ENCODE measurements at places on chromosomes 3 and 15.

DNA sequence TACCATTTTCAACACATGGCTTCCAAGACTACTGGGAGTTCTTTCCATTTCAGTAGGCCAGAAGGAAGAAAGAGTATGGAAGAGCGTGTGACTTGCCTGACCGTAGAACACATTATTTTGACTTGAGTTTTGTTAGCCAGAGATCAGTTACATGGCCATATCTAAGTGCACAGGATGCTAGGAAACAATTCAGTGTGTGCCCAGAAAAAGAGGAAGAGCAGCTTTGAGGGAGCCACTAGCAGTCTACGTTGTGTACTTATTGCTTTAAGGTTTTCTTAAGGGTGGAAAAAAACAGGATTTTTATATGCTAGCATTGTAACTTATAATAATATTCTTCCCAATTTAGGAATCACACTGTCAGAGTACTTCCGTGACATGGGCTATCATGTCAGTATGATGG is 44.1 kb upstream of the GRAMD1C start:
- no peak for DNase-seq

DNA sequence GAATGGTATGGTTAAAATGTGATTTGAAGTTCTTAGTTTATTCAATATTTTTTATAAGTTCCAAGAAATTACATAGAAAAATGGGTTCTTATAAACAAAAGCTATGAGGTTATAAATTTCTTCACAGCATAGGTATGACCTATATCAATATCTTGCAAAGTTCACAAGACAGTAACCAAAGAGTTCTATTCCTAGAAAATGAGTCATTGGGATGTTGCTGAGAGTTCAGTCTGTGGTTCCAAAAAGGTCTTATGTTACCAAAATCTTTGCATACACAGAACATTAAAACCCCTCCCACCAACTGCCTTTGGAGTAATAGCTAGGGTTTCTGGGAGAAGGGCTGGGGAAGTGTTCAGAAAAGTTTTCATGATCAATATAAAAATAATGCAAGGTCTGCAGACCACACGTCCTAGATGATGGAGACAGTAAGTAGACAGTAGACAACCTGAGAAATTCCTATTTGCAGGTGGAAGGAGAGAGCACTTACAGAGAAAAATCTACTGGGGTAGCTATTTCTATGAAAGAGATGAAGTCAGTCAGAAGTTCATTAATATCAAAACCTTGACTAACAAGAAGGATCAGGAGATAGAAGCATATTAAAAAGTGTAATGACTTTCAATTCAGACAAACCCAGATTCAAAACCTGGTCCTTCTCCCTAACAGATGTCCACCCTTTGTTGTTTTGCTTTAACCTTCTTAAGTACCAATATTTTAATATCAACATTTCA is 279.3 kb downstream of the KCNH8 start:
- no peak for DNase-seq

GRCh38 chr15:63605036-63605435 is 7.8 kb downstream of the FBXL22 start:
- DNase-seq: no peak

GRCh38 chr15:26806151-26806550 is 33.3 kb upstream of the GABRB3 start:
- no peak for DNase-seq

GRCh38 chr3:139468399-139468798 is 7.9 kb downstream of the RBP2 start:
- DNase-seq: no peak

DNA sequence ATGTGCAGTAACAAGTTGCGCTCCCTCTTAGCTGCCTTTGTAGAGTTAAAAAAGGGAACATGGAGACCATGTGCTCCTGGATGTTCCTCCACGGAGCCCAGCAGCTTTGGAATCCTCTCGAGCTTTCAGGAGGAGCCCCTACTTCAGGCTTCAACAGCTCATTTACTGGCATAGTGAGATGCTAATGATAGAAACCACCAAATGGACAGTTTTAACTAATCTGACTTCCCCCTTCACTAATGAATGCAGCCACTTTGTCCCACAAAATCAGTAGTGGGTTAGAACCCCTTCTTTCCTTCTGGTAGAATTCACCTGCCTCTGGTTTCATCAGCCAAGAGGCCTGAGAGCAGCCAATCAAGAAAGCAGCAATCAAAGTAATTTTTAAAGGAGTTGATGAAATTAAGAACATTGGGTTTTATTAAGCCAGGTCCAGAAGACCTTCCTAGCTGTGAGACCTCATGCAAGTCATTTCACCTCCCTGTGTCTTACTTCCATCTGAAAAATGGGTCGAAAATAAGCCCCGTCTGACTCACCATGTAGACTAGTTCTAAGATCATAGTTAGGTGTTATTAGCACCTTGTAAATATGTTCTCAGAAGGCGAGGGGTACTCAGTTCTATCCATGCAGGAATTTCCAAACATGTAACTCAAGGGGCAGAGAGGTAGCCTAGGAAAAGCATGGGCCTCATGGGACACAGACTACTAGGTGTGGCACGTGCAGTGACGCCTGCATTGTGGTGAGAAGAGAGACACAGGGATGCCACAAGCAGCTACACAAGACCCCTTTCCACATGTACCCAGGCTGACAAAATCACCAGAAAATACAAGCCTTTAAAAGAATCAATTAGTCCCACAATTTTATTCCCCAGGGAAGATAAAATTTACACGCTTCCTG is 179.7 kb upstream of the LPP start:
- DNase-seq: no peak

DNA sequence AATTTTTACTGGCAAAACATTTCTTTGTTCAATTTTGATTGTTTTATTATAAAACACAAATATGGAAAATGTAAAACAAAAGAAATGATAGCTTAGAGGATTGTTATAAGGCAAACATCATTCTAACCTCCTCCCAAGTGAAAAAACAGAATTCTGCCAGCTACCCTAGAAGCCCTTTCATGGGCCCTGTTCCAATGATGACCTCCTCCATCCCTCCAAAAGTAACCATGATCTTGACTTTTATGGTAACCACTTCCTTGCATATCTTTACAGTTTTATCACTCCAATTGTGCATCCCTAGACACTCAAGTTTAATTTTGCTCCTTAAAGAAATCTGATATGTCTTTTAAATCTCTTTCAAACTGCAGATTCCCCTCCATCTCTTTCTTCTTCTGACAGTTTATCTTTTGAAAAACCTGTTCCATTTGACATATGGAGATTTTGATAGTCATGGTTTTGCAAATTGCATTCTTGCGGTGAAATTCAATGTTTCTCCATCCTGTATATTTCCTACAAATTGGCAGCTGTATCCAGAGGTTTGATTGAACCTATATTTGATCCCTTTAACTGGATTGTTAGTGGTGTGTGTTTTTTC is 27.0 kb upstream of the TNFAIP8L3 start:
- DNase-seq: no peak
